A549 treated with Mapracorat at 1 μM for 4 hours (cell line): ENCODE measurements at places on chromosomes 5 and 9. TPM values are rescaled to one million over a fixed set of nuclear protein-coding genes. Genes with fewer than 3 reads are reported as not detected.

Gene STPG3
- not detected in 5 replicates for total RNA-seq

Gene OSMR
- 50.3 to 72.5 TPM (median 65.5 TPM) in 5 replicates for total RNA-seq

Gene KLHL3
- total RNA-seq, result 0.09 to 0.28 TPM (median 0.19 TPM) in 5 replicates

Gene ADAMTSL2
- total RNA-seq, result not detected in 5 replicates
